Testis (tissue), 5 donors: ENCODE measurements at places on chromosomes 11 and 22. TPM values are rescaled to one million over a fixed set of nuclear protein-coding genes. Genes with fewer than 3 reads are reported as not detected.

CRYBB3 gene
- total RNA-seq = not detected

IGLL1 gene
- 6.9 TPM for total RNA-seq

BCO2 gene
- 10.4 TPM for total RNA-seq

DNAJB7 gene
- 3.3 TPM for total RNA-seq

TLCD5 gene
- 14.0 TPM for total RNA-seq

KCNK7 gene
- 0.99 TPM for total RNA-seq

TCN1 gene
- 1.6 TPM for total RNA-seq

FLRT1 gene
- 0.74 TPM for total RNA-seq

MMP1 gene
- not detected for total RNA-seq

VWA5A gene
- total RNA-seq = 26.6 TPM

BDNF gene
- 0.87 TPM for total RNA-seq

SPDYC gene
- 1.2 TPM for total RNA-seq

NDUFS3 gene
- total RNA-seq = 69.8 TPM

LARGE2 gene
- total RNA-seq = 2.1 TPM

ACR gene
- 49.5 TPM for total RNA-seq

UBQLN3 gene
- 105 TPM for total RNA-seq

TREH gene
- 1.7 TPM for total RNA-seq

SLC29A2 gene
- total RNA-seq = 3.1 TPM

AIFM3 gene
- 1.6 TPM for total RNA-seq

NCAM1 gene
- 13.8 TPM for total RNA-seq

BRSK2 gene
- 49.1 TPM for total RNA-seq

CATSPERZ gene
- 278 TPM for total RNA-seq

CYB5R2 gene
- total RNA-seq = 140 TPM

ABTB2 gene
- total RNA-seq = 5.8 TPM

DEUP1 gene
- total RNA-seq = 22.8 TPM

APOL6 gene
- total RNA-seq = 2.2 TPM

C11orf16 gene
- 1.7 TPM for total RNA-seq

C11orf21 gene
- total RNA-seq = 0.12 TPM

SLN gene
- not detected for total RNA-seq

MLC1 gene
- total RNA-seq = 1.3 TPM

FXYD6 gene
- 191 TPM for total RNA-seq

ZBTB16 gene
- 51.5 TPM for total RNA-seq

PHF5A gene
- total RNA-seq = 35.1 TPM

ZFPL1 gene
- total RNA-seq = 52.7 TPM

GAB4 gene
- total RNA-seq = 10.2 TPM

RFPL3 gene
- 3.6 TPM for total RNA-seq

PPP1CA gene
- 100 TPM for total RNA-seq

MOV10L1 gene
- 48.4 TPM for total RNA-seq

OR10A2 gene
- not detected for total RNA-seq

NRGN gene
- 3.0 TPM for total RNA-seq

XRCC6 gene
- total RNA-seq = 290 TPM

YIF1A gene
- 94.1 TPM for total RNA-seq
